ENCODE measurements at places on chromosomes 6 and 20.

- no peak for DNase-seq
These were observed 271.9 kb upstream of the MARCKS start for GRCh38 chr6:113585246-113585645.

- DNase-seq = no peak
These were observed 48.6 kb upstream of the NAA20 start for GRCh38 chr20:19968466-19969073.

DNA sequence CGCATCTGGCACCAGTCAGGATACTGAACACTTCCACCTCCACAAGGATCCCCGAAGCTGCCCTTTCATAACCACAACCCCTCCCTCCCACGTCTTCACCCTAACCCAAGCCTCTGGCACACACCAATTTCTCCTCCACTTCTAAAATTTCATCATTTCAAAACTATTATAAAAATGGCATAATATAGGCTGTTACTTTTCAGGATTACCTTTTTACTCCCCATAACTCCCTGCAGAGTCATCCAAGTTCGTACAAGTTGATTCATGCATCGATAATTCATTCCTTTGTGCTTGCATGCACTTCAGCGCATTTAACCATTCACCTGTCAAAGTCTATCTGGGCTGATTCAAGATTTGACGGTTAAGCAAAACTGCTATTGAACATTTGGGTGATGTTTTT is 30.6 kb upstream of the LY86 start:
- no peak for DNase-seq

DNA sequence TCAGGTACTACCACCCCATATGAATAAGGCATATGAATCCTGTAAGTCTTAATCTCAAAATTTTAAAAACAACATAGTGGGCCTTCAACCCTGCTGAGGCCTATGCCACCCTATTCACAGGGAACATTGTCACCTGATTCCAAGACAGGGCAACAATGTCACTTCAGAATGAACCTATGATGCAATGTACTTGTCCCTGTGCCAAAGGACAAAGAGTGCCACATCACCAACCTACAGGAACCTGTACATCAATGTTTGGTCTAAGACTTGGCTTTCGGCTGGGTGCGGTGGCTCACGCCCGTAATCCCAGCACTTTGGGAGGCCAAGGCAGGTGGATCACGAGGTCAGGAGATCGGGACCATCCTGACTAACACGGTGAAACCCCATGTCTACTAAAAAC is 318.5 kb upstream of the JARID2 start:
- DNase-seq = no peak

GRCh38 chr6:125340991-125341390 is 39.2 kb upstream of the HDDC2 start:
- no peak for DNase-seq

- DNase-seq = no peak
These were observed 995.8 kb upstream of the FLRT3 start for GRCh38 chr20:15333170-15333569.

GRCh38 chr6:169326067-169326799 is 72.6 kb upstream of the THBS2 start:
- no peak for DNase-seq

- DNase-seq = no peak
These were observed 136.5 kb downstream of the AGPAT4 start for GRCh38 chr6:161137320-161137719.

GRCh38 chr6:135423649-135424128 is 73.9 kb downstream of the AHI1 start:
- no peak for DNase-seq
